SJCRH30 (cell line): ENCODE measurements at places on chromosomes 12 and 14. TPM values are rescaled to one million over a fixed set of nuclear protein-coding genes. Genes with fewer than 3 reads are reported as not detected.

GRCh38 chr12:50612882-50613281, 108.1 kb downstream of the DIP2B start:
- no peak overlapping the region for H3K27ac ChIP-seq
- H3K36me3 ChIP-seq, result no peaks in the 10 kb centered on the region
- no peaks in the 10 kb centered on the region for H3K27me3 ChIP-seq
- peaks cover 18% of the 10 kb centered on the region for H3K4me1 ChIP-seq

DNA sequence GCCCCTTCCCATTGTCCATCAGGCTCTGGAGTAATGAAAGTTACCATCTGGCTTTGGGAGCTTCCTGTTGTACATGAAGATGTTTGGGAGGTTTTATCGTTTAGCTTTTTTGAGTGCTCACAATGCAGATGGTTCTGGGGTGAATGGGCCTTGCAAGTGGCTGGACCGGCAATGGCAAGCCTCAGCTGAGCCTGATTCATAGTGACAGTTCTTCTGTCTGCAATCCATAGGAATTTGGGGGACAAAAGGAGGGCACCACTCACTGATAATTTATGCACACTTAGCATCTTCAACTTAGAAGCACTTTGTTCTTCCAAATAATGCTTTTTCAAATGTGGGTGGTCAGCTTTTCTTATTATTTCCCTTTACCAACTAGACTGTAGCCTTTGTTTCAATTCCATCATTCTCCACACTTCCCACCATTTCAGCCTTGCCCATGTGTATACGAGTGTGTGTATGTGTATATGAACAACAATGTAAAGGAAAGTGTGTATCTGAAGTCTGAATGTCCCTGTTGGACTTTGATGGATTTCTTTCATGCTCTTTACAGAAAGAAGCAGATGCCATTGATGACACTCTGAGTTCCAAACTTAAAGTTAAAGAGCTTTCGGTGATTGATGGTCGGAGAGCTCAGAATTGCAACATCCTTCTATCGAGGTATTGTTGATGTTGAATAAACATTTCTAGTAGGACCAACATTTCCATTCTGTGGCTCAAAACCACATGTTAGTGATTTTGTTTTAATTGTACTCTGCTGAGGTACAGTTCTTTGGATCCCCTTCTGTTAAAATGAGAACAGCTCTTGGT, 125.5 kb downstream of the GPR135 start:
- H3K36me3 ChIP-seq, result no peaks in the 10 kb centered on the region
- no peaks in the 10 kb centered on the region for H3K27me3 ChIP-seq
- no peak overlapping the region for H3K4me3 ChIP-seq
- no peak overlapping the region for H3K27ac ChIP-seq
- H3K4me1 ChIP-seq, result peaks cover 2% of the 10 kb centered on the region; the same call in 1 of the 2 replicates

GRCh38 chr14:104212206-104213095, 74.1 kb downstream of the KIF26A start:
- H3K4me1 ChIP-seq, result no peaks in the 10 kb centered on the region
- H3K36me3 ChIP-seq, result no peaks in the 10 kb centered on the region
- H3K4me3 ChIP-seq, result no peak overlapping the region

Gene KIF26A
- 68.2 and 72.1 TPM in 2 replicates for total RNA-seq
